ENCODE measurements at places on chromosomes 6 and 20. TPM values are rescaled to one million over a fixed set of nuclear protein-coding genes. Genes with fewer than 3 reads are reported as not detected.

TENT5A gene
- 45.0 TPM for total RNA-seq

- DNase-seq = no peak
Measured at GRCh38 chr20:59441860-59442810, 141.7 kb downstream of the EDN3 start.

GRCh38 chr6:41051873-41052272 lies 1.1 kb upstream of the APOBEC2 start:
- DNase-seq = no peak

DNA sequence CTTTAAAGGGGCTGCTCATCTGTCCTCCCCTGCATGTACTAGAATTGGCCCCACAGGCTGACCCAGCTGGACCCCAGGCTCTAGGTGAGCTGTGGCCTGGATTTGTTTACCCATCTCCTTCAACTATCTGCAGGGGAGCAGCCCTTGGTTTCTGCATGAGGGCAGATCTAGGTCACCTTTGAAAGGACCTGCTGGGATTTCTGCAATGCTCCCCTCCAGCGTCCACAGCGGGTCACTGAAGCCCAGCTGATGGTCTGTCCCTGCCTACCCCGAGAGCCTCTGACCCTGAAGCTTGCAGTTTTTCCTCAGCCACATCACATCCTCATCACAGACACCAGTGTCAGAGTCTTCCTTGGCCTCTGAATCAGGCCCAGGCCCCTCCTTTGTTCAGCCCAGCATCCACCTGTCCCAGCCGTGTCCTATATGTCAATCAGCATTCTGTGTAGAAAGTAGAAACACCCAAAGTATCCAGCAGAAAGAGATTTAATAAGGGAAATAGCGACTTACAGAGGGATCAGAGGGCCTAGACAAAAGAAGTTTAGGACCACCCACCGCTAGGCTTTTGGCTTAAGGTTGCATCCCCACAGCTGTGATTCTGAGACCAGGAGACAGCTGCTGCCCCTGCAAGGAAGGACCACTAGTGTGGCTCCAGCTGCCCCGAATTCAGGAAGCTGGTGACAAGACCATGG lies 243.1 kb downstream of the LRFN2 start:
- no peak for DNase-seq

All from Caco-2 (cell line).